ENCODE measurements at places on chromosomes 7 and 10.

DNA sequence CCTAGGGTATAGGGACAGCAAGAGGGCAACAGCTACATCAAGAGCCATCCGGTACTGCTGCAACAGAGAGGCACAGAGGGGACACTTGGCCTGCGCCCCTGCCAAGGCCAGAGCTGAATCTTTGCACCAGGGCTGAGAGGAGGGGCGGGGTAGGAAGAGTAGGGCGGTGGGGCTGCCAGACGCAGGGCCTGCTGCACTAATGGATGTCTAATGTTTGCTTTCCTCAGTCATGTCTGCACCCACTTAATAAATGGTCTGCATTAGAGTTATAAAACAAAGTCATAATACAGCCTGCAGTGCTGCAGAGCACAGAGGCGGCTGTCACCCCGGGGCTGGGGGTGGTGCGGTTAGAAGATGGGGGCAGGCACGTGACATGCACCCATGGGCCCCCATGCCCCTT, 42.2 kb upstream of the SLC29A3 start:
- no peak for DNase-seq

DNA sequence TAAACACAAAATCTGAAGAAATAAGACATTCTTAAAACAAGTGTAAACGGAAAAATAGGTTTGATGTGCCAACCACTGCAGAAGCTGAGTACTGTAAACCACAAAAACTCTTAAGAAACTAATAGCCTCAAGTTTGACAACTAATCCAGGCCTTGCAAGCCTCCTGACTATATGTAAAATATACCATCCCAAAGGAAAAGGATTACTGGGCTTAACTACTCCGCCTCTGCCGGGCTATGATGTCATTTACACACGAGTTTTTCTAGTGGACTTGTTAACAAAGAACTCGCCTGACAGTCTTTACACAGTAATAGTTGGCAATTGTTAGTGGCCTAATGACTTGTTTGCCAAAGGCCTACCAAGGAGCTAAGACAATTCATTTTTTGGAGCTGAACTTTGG, 2.1 kb downstream of the KIF5B start:
- no peak for DNase-seq

GRCh38 chr10:129888784-129889616, 75.1 kb downstream of the EBF3 start:
- no peak for DNase-seq

DNA sequence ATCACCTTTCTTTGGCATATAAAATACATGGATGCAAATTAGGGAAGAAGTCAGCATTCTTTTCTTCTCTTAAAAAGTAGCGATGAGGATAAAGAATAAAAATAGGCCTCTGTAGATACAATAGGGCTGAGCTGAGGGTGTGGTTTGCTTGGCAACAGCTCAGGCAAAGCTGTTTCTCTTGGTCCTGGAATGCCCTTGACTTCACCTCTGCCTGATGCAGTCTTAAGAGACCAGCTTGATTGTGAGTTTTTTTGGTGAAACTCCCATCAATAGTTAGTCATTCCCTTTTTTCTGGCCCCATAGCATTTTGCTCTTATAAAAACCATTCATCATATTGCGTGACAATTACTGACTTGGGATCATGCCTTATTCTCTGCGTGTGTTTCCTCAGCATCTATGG, 42.1 kb upstream of the MKLN1 start:
- no peak for DNase-seq

- DNase-seq = no peak
Measured at GRCh38 chr10:15725603-15726002, 5.9 kb upstream of the ITGA8 start.

DNA sequence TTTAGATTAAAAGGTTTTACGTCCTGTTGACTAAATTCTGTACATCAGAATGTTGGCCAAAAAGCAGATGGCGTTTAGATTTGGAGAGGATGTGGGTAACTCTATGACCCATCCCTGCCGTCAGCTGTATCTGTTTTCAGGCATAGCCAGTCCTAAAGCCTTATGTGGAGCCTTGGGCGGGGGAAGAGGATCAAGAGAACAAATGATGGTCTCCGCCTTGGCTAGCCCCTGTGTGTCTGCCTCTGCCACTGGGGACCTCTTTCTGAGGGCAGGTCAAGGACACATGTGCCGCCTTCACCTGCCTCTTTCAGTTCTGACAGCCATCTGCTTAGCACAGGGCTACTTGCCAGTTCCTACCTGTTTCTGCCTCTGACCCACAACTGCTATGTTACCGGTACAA, 24.1 kb downstream of the PDSS1 start:
- no peak for DNase-seq
